Esophagus (tissue), 2 donors: ENCODE measurements at places on chromosomes 4 and X. TPM values are rescaled to one million over a fixed set of nuclear protein-coding genes. Genes with fewer than 3 reads are reported as not detected.

The STATH gene
- polyA plus RNA-seq = not detected

The DACH2 gene
- 0.01 TPM for polyA plus RNA-seq

The ZNF81 gene
- 0.65 TPM for polyA plus RNA-seq

The SLIT2 gene
- polyA plus RNA-seq = 0.67 TPM

The ARHGAP36 gene
- not detected for polyA plus RNA-seq

The MAGEA2 gene
- polyA plus RNA-seq = not detected

The ERVMER34-1 gene
- 0.90 TPM for polyA plus RNA-seq

The GCNA gene
- 0.84 TPM for polyA plus RNA-seq

The AGA gene
- 11.7 TPM for polyA plus RNA-seq

The TEX11 gene
- polyA plus RNA-seq = not detected

The SOX3 gene
- not detected for polyA plus RNA-seq

The SPOCK3 gene
- 0.04 TPM for polyA plus RNA-seq
